ENCODE measurements at places on chromosomes 11 and 22. TPM values are rescaled to one million over a fixed set of nuclear protein-coding genes. Genes with fewer than 3 reads are reported as not detected.
A peak's percentile ranks its signal among the peaks of the same experiment; 100 is the strongest.

- no peak for DNase-seq
These were observed 725.8 kb downstream of the BRD1 start for GRCh38 chr22:49101873-49102272.

GRCh38 chr22:43823353-43823908 is 11.3 kb upstream of the EFCAB6 start:
- no peak for DNase-seq

The LGR4 gene
- 106 TPM for total RNA-seq

DNA sequence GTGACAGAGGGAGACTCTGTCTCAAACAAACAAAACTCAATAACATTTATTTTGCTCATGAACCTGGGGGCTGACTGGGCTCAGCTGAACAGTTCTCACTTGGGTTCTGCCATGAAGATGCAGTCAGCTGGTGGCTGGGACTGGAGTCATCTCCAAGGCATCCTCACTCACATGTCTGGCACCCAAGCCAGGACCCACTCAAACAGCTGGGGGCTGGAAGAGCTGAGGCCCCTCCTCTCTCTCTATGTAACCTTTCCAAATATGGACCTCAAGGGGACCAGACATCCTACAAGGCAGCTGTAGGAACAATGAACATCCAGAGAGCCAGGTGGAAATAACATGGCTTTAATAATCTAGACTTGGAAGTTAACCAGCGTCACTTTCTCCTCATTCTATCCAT is 16.8 kb downstream of the HSPA8 start:
- no peak for DNase-seq

DNA sequence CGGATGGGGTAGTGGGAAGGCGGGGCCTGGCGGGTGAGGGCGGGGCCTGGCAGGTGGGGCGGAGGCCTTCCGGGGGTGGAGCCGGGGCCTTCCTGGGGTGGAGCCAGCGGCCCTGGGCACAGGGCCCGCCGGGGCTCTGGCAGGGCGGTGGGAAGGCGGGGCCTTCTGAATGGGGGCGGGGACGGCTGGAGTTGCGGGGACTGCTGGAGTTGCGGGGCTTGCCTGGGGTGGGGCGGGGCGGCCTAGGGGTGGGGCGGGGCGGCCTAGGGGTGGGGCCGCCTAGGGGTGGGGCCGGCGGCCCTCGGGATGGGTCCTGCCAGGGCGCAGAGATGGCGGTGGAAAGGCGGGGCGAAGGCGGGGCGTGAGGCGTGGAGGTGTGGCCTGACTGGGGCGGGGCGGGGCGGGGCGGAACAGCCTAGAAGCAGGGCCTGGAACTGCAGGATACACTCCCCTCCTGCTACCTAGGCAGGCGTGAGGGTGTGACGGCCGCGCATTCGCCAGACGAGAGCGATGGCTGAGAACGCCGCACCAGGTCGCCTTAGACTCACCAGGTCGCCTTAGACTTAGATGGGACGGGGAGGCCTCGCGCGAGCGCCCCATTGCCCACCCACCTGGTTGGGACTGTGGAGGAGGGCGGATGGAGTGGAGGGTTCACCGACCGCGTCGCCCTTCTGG is 19.3 kb downstream of the RRP7A start:
- peak; percentile 55 for DNase-seq

DNA sequence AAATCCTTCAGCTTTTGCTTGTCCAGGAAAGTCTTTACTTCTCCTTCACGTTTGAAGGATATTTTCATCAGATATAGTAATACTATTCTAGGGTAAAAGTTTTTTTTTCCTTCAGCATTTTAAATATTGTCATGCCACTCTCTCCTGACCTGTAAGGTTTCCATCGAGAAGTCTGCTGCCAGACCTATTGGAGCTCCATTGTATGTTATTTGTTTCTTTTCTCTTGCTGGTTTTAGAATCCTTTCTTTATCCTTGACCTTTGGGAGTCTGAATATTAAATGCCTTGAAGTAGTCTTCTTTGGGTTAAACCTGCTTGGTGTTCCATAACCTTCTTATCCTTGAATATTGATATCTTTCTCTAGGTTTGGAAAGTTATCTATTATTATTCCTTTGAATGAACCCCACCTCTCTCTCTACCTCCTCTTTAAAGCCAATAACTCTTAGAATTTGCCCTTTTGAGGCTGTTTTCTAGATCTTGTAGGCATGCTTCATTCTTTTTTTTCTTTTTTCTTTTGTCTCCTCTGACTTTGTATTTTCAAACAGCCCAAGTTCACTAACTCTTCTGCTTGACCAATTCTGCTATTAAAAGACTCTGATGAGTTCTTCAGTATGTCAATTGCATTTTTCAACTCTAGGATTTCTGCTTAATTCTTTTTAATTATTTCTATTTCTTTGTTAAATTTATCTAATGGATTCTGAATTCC is 12.0 kb upstream of the WEE1 start:
- no peak for DNase-seq

GRCh38 chr22:43670513-43670912 is 141.6 kb downstream of the EFCAB6 start:
- no peak for DNase-seq

DNA sequence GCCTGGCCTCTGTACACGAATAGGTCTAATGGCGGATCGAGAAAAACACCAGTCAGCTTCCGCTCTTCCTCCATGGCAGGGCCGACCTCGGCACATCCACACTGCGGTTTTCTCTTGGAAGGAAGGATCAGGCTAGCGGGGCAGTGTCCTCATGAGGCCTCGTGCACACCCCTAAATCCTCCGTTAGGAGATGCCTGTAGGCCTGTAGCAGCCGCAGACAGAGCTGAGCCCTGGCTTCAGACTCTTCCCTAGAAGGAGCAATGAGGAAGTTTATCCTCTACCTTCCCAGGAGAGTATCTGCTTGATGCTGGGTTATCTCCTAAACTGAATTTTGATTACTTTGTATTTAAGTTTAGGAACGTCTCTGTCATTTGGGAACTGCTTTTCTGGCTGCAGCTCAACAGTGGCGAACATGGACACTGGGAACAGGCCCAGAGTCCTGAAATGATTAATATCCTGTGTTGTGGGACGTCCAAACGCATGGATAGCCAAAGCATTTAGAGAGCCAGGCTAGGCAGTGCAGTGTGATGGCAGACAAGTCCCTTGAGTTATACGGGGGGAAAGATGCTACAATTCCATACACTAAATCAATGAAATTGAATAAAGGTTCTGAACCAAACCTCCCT is 16.5 kb upstream of the BMAL1 start:
- DNase-seq: no peak

GRCh38 chr11:12725863-12726682 is 51.9 kb downstream of the TEAD1 start:
- DNase-seq: no peak

DNA sequence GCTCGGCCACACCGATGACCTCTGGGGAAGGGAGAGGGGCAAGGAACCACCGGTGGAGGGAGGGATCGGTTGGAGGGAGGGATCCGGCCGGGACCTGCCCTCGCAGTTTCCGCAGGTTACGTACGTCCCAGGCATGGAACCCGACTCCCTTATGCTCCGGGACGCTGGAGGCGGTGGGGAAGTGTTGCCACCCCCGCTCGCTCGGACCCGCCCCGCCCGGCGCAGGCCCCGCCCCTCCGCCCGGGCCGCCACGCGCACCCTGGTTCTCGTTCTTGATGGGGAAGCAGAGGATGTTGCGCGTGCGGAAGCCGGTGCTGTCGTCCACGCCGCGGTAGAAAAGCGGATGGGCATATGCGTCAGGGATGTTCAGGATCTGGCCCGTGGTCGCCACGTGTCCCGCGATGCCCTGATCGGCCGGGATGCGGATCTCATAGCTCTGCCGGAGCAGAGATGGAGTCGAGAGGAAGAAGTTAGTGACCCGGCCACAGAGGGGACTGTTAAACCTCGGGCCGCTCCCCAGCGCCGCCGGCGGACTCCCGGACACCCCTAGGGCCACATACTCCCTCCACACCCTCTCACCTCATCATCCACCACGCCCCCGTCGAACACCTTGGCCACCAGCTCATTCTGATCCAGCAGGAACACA is 89.8 kb downstream of the PDE2A start:
- peak; percentile 25 for DNase-seq

DNA sequence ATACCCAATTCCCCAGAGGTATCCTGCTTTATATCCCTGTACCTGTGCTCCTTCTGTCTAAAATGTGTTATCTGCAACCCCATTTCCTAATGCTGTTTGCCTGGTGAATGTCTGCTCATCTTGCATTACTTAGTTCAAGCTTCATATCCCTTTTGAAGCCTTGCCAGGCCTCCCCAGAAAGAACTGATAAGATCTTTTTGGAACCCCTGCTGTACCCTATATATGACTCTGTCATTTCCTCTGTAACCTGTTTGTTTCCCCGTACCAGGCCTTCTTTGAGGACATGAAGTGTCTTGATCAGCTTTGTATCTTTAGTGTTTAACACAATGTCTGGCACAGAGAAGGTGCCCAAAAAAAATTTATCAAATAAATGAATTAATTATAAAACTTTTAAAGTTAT is 77.6 kb downstream of the LIF start:
- DNase-seq: no peak

GRCh38 chr11:35166369-35167360 is 27.7 kb downstream of the CD44 start:
- no peak for DNase-seq

- no peak for DNase-seq
These were observed 932.3 kb downstream of the BRD1 start for GRCh38 chr22:48895336-48895735.

GRCh38 chr22:40714499-40715337 is 35.4 kb downstream of the MCHR1 start:
- peak; percentile 58 for DNase-seq

- no peak for DNase-seq
These were observed 968 bp upstream of the TMEM109 start for GRCh38 chr11:60912851-60913528.

DNA sequence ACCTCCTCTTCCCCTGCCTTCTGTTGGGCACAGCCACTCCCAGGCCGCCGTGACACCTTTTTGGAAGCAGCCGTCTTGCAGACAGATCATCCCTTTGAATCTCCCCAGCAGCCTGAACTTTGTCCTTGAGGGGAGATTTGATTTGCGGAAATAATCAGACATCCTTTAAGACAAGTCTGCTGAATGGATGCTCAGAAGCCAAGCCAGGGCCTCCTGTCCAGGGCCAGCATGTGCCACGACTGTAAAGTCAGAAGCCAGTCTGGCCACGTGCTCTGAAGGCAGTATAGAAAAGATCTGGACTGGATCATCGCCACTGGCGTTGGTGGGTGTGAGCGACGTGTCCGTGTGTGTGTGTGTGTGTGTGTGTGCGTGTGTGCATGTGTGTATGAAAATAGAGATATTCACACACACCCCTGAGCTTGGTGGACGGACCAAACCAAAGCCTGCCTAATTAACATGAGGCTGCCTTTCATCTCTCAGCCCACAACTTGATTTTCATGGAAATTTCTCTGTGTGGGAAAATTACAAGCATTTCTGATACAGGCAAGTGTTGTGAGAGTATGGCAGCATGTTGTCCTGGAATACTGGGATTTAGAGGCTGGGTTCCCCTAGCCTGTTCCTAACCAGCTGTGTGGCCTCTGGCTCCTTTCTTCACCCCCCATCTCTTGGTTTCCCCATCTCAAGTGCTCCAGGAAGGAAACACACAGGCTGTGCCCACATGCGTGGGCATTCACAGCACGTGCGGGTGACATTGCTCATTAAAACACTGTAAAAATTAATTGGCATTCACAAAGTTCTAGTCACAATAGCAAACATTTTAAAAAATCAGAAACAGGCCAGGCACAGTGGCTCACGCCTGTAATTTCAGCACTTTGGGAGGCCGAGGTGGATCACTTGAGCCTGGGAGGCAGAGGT is 61.8 kb upstream of the WNT7B start:
- no peak for DNase-seq

The RAG2 gene
- total RNA-seq: 0.72 TPM

The PNPLA5 gene
- total RNA-seq: not detected

DNA sequence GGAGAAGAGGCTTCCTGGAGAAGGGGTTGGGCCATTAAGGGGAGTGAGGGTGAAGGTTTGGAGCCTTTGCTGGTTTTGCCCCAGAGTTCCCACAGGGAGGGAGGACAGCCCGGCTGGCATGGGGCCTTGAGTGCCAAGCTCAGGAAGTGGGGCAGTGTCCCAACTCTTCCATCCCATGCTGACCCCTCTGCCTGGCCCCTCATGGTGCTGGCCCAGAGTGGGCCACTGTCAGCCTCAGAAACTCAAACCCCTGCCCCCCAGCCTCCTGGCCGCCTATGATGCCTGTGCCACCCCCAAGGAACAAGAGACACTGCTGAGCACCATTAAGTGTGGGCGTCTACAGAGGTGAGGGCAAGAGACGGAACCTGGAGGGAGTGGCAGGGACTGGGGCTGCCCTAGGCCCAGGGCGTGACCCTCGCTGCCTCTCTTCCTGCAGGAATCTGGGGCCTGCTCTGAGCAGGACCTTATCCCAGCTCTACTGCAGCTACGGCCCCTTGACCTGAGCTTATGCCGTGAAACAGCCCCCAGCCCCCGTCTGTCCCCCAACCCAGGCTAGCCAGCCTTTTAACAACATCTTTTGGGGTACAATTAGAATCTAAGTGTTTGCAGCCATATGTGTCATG is 5.4 kb downstream of the MUS81 start:
- no peak for DNase-seq

DNA sequence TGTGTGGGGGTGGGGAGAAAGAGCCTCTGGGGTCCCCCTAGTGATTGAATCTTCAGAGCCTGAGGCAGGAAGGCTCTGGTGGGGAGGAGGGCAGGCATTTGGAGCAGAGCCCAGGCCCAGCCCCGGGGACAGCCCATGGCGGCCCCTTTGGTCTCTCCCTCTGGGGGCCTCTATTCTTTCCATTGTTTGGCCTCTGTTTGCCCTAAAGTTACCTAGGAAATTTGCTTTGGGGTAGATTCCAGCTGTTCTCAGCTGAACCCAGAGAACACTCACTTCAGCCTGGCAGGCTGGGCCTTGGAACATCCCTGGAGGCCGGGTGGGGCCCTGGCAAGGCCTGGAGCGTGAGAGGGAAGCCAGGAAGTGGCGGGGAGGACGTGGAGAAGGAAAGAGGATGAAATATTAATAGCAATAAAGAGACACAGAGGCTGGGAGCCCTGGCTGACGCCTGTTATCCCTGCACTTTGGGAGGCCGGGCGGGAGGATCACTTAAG is 22.9 kb upstream of the A4GALT start:
- DNase-seq: peak; percentile 90

The FAM83F gene
- 1.4 TPM for total RNA-seq

- no peak for DNase-seq
These were observed 62.9 kb upstream of the PRODH start for GRCh38 chr22:18999008-18999407.

DNA sequence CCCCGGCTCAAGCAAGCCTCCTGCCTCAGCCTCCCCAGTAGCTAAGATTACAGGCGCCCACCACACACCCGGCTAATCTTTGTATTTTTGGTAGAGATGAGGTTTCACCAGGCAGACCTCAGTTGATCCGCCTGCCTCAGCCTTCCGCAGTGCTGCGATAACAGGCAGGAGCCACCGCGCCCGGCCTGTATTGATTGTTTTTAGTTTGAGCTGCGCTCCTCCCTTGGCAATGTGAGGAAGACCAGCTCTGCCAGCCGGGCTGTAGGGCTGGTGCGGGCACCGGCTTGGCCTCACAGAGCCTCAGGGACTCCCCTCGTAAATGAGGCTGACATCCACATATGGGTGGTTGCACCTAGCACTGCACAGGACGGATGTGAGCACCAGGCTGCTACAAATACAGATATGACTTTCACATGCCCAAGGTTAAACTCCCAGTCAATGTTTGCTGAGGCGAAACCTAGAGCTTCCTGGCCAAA is 7.5 kb upstream of the SLC2A11 start:
- no peak for DNase-seq
